Caco-2 (cell line): ENCODE measurements at places on chromosomes 6 and 20. TPM values are rescaled to one million over a fixed set of nuclear protein-coding genes. Genes with fewer than 3 reads are reported as not detected.
A peak's percentile ranks its signal among the peaks of the same experiment; 100 is the strongest.

DNA sequence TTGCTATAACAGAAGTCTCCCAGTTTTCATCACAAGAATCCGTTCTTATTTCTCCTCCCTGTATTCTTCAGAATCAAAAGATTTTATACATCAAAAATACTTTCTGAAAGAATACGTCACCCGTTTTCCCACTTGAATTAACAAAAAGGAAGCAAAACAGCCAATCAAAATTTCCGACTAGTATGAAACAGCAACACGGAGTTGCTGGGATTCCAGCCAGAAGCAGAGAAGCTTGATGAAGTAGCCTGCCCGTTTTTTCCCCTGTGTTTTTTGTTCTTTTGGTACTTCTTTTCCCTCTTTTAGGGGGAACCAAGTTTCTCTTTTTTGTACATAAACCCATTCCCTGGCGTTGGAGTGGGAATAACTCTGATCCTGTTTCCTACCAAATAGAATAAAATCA lies 14.6 kb downstream of the TXLNB start:
- peaks cover 18% of the 10 kb centered on the region for H3K4me1 ChIP-seq
- H3K36me3 ChIP-seq = no peaks in the 10 kb centered on the region
- no peaks in the 10 kb centered on the region for H3K27me3 ChIP-seq
- H3K4me3 ChIP-seq = no peak overlapping the region
- no peak overlapping the region for H3K27ac ChIP-seq

GRCh38 chr20:16388731-16389130 lies 184.5 kb downstream of the KIF16B start:
- DNase-seq = no peak
- H3K27me3 ChIP-seq = no peaks in the 10 kb centered on the region
- no peak overlapping the region for H3K4me3 ChIP-seq
- no peak overlapping the region for H3K27ac ChIP-seq
- no peaks in the 10 kb centered on the region for H3K36me3 ChIP-seq
- no peaks in the 10 kb centered on the region for H3K4me1 ChIP-seq

GRCh38 chr6:107917451-107918375 lies 40.3 kb downstream of the SEC63 start:
- DNase-seq = no peak
- no peak overlapping the region for H3K27ac ChIP-seq
- no peaks in the 10 kb centered on the region for H3K27me3 ChIP-seq
- no peaks in the 10 kb centered on the region; the same call in 1 of the 2 replicates for H3K36me3 ChIP-seq

DNA sequence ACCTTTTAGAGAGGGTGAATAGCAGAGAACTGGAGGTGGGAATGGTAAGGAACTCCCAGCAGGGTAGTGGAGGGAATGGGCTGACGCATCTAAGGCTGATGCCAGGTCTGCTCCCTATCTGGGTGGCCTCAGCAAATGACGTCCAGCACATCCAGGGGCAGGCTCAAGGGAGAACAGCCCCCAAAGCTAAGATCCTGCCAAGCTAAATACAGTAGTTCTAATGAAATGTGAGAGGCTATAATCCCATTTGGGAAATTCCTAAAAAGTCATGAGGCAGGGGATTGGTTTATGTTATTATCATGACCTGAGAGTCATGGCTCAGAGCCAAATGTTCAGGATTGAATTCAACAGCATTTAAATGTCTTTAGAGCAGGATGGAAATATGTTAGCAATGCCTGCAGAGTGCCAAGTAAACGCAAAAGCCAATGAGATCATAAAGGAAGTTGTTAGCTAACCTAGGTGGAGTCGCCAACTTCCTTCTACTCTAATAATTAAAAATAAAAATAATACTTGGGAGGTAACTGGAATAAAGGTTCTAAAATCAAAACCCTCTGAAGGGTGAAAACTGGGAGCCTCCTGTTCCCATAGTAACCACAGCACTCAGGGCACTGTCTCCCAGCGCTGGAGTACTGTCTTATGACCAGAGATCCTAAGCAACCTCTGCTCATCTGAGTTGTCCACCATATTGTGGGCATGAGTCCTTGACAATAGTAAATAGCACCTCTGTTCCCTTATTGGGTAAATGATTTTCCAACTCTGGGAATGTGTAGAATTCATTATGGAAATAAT lies 34.8 kb downstream of the IYD start:
- H3K4me3 ChIP-seq = no peak overlapping the region
- no peaks in the 10 kb centered on the region for H3K36me3 ChIP-seq
- H3K4me1 ChIP-seq = no peaks in the 10 kb centered on the region
- no peaks in the 10 kb centered on the region for H3K27me3 ChIP-seq
- H3K27ac ChIP-seq = no peak overlapping the region

ECT2L gene
- not detected in 2 replicates for total RNA-seq

GRCh38 chr20:5024103-5024502 lies 22.8 kb upstream of the SLC23A2 start:
- peaks cover 4% of the 10 kb centered on the region for H3K4me1 ChIP-seq
- no peak overlapping the region for H3K4me3 ChIP-seq
- no peak overlapping the region for H3K27ac ChIP-seq
- no peak for DNase-seq

FAM135A gene
- 18.7 and 21.4 TPM in 2 replicates for total RNA-seq

PROCR gene
- 4.0 and 4.7 TPM in 2 replicates for total RNA-seq

DNA sequence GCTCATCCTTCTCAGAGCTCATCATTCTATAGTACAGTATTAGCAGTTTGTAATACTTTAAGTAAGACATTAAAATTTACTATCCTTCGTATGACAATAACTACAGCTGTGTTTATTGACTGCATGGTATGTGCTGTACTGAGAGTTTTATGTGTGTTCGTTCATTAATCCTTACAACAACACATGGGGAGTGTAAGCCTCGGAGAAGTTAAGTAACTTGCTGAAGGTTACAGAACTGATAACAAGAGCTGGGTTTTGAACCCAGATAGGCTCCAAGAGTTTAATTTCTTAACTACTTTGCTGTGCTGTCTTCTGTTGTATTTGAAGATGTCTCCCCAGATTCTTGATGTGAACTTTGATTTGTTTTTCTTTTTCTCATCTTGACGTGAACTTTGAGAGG lies 23.7 kb downstream of the BRPF3 start:
- H3K36me3 ChIP-seq = peaks cover 4% of the 10 kb centered on the region
- no peak for DNase-seq
- H3K4me3 ChIP-seq = no peak overlapping the region
- no peaks in the 10 kb centered on the region for H3K27me3 ChIP-seq
- H3K4me1 ChIP-seq = 0 out of 2 replicates have a peak, but pooled peaks cover 4% of the 10 kb centered on the region

- DNase-seq = no peak
- no peaks in the 10 kb centered on the region for H3K36me3 ChIP-seq
- H3K27me3 ChIP-seq = no peaks in the 10 kb centered on the region
- H3K4me1 ChIP-seq = no peaks in the 10 kb centered on the region
- H3K27ac ChIP-seq = no peak overlapping the region
- H3K4me3 ChIP-seq = no peak overlapping the region
Observed at GRCh38 chr6:170476360-170476759, 76.7 kb downstream of the PSMB1 start.

DNA sequence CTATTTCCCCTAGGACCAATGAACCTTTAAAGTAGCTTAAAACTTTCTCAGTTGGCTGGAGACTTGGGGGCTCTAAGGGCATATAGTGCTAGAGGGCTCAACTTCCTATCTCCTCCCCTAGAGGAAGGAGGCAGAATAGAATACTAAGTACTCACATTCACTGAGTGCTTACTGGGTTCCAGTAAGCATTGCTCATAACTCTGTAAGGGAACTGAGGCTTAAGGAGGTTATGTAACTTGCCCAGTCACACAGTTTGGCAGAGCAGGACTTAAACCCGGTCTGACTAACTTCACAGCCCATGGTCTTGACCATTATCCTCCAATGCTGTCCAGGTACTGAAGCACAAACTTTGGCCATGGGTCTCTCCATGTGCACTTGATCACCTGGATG lies 12.5 kb downstream of the SESN1 start:
- no peak for DNase-seq
- no peak overlapping the region for H3K4me3 ChIP-seq
- H3K27me3 ChIP-seq = no peaks in the 10 kb centered on the region
- H3K36me3 ChIP-seq = no peaks in the 10 kb centered on the region

DNA sequence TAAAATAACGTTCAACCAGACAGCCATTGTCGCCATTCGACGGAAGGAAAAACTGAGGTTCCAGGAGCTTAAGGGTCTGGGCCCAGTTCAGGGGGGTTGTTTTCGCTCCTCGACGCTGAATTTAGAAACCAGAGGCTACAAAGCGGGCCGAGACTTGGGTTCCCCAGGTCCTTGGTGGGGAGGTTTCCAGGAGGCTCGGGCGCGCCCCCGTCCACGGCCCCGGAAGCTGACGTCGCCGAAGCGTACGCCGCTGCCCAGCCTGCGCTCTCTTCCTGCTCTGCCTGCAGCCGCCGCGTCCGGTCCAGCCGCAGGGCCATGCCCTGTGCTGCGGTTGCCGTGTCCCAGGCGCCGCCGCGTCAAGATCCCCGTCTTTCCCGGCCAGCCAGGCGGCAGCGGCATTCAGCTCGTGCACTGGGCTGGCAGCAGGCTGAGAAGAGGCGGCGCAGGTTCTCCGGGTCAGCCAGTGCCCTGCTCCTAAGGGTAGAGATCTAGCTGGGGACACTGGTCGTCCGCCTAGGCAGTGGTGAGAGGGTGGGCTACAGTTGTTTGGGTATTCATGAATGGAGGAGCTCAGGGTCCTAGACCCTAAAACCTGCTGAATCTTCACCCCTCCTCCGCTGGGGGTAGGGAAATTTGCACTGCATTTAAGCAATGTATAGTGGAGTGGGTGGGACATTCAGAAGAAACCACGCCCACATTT lies 901 bp upstream of the TRIM26 start:
- no peaks in the 10 kb centered on the region for H3K27me3 ChIP-seq
- H3K4me1 ChIP-seq = peaks cover 20% of the 10 kb centered on the region
- DNase-seq = peak; percentile 77
- peak overlapping the region; percentile 90 for H3K4me3 ChIP-seq

DNA sequence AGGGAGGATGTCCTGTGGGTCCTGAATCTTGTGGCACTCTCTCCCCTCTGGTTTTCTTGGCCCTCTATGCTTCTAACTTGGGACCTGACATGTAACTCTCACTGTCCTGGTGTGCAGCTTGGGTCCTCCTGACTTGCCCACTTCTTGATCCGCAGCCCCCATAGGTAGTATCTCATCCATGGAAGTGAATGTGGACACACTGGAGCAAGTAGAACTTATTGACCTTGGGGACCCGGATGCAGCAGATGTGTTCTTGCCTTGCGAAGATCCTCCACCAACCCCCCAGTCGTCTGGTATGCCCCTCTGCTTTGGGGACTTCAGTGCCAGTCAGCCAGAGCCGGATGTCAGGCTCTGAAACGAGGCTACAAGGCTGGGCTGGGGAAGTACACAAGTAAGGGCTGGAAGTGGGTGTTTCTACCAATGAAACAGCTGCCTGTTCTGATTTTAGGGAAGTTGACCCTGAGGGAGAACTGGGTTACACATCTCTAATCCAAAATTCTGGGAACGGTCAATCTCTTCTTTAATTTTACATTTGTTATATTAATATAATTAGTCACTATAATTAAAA lies 641 bp downstream of the DBNDD2 start:
- H3K36me3 ChIP-seq = peaks cover 2% of the 10 kb centered on the region; the same call in 1 of the 2 replicates
- no peak for DNase-seq

CALHM5 gene
- total RNA-seq = 1.1 and 1.3 TPM in 2 replicates

DNA sequence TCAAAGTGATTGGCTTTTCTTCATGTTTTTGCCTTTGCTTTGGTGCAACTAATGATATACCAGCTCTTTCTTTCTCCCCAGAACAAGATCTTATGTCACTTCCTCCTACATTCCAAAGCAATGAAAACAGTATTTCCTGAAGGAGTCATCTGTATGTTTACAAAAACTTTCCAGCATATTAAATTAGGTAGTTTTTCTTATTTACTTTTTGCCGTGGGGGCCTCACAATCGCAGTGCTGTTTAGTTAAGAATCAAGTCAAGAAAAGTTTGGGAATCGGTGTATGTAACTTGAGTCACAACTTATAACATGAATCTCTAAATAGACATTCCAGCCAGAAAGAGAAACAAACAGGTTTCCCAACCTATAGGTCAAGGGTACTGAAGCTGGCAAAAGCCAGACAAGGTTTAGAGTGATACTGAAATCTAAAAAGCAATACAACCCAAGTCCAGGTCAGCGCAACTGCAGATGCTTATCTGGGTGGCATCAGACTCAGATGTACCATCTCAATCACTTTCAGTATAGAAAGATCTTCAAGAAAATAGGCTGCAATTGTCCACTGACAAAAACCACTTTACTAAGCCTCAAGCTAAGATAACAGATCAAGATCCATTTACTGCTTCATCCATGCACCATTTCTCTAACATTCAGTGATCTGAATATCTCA lies 63.6 kb downstream of the IPCEF1 start:
- H3K27ac ChIP-seq = peak overlapping the region; percentile 32
- peak; percentile 12 for DNase-seq
- no peaks in the 10 kb centered on the region for H3K27me3 ChIP-seq
- peaks cover 25% of the 10 kb centered on the region for H3K4me1 ChIP-seq
- no peak overlapping the region for H3K4me3 ChIP-seq
- no peaks in the 10 kb centered on the region for H3K36me3 ChIP-seq

DNA sequence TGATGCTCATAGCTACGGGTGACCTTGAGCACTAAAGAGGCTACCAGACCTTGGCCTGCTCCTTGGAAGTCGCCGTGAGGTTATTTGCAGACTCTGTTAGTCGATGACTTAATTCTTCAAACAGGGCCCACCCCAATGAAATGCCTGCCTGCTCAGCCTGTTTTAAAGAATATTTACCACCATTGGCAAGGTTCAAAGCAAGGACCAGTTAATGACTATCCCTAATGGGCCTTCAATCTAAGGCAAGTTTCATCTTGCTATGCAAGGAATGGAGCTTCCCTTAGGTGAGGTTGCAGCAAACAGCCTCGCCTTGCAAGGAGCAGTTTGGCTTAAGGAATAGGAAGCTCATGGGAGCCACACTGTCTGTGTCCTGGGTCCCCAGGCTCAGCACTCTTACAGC lies 22.9 kb upstream of the SPO11 start:
- DNase-seq = peak; percentile 90
- H3K36me3 ChIP-seq = no peaks in the 10 kb centered on the region

DNA sequence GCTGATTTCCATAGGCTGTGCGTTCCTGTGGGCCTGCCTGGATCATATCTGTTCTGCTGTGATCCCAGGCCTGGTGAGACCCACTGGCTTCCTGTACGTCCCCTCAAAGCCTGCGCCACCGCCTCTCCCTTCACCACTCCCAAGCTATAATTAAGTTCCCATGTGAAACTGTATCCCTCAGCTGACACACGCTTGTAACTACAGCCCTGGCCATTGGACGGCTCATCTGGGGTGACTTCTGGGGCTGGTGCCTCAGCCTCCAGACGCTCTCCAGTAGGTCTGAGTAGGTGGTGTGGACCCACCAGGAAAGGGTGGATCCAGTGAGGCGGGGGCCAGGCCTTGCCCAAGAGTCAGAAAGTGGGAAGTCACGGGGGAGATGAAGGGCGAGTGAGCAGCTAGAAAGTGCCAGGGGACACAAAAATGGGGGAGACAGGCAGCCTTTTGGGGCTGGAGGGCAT lies 21.0 kb downstream of the PPARD start:
- DNase-seq = no peak
- no peaks in the 10 kb centered on the region for H3K27me3 ChIP-seq

HNF4A gene
- total RNA-seq = 256 and 292 TPM in 2 replicates

TSPYL1 gene
- total RNA-seq = 55.0 and 57.3 TPM in 2 replicates

TBXT gene
- not detected in 2 replicates for total RNA-seq

GRCh38 chr6:12012038-12012557 lies at the start of gene HIVEP1:
HIVEP1 (plus strand) TSS chr6:12012312; CDS start chr6:12015629, 3,317 bp downstream.
- H3K27ac ChIP-seq = peak within 1 kb of the TSS; percentile 95
- H3K4me1 ChIP-seq = peaks cover 23% of the 10 kb centered on the region
- H3K27me3 ChIP-seq = no peaks in the 10 kb centered on the region
- no peaks in the 10 kb centered on the region for H3K36me3 ChIP-seq
- DNase-seq = no peak
- peak within 1 kb of the TSS; percentile 59 for H3K4me3 ChIP-seq

GRCh38 chr6:136304410-136304809 lies 14.8 kb upstream of the BCLAF1 start:
- no peak for DNase-seq
- no peak overlapping the region for H3K27ac ChIP-seq
- no peaks in the 10 kb centered on the region for H3K36me3 ChIP-seq
- H3K4me1 ChIP-seq = no peaks in the 10 kb centered on the region
